ENCODE measurements at places on chromosomes 11 and 22. TPM values are rescaled to one million over a fixed set of nuclear protein-coding genes. Genes with fewer than 3 reads are reported as not detected.

Gene SIK2
- total RNA-seq: 21.5 TPM

Gene CCDC87
- total RNA-seq: 0.74 TPM

Gene KMT2A
- total RNA-seq: 32.7 TPM

Gene GDPD4
- not detected for total RNA-seq

Gene UPK3A
- total RNA-seq: not detected

Gene CD248
- 22.9 TPM for total RNA-seq

Gene C11orf16
- total RNA-seq: not detected

- no peak for DNase-seq
Measured at GRCh38 chr11:7903940-7904339, 27.1 kb downstream of the OR10A6 start.

- DNase-seq: no peak
Measured at GRCh38 chr22:45961679-45962433, 15.1 kb downstream of the WNT7B start.

GRCh38 chr22:39745789-39746188 lies 147.8 kb downstream of the ENTHD1 start:
- no peak for DNase-seq

GRCh38 chr11:61062181-61062930 lies 39.9 kb upstream of the CD5 start:
- DNase-seq: no peak

GRCh38 chr22:43555561-43556515 lies 144.0 kb downstream of the MPPED1 start:
- DNase-seq: no peak

GRCh38 chr22:25012741-25013143 lies 60.2 kb downstream of the KIAA1671 start:
- no peak for DNase-seq

DNA sequence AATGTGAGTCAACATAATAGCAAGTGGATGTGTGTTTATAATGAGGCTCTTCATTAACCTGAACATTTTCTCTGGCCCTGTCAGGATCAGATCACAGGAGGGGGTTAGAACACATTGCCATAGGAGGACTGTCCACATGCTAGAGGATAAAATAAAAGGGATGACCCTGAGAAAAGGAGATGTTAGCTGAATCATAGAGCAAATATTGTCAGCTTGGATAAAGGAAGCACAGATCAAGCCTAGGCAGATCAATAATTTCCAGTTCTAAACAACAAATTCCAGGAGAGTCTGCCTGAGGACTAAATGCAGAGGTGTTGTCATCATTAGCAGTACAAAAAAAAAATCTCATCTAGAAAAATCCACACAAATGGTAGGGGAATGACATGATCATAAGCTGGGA lies 337.9 kb downstream of the LRRC4C start:
- DNase-seq: no peak

DNA sequence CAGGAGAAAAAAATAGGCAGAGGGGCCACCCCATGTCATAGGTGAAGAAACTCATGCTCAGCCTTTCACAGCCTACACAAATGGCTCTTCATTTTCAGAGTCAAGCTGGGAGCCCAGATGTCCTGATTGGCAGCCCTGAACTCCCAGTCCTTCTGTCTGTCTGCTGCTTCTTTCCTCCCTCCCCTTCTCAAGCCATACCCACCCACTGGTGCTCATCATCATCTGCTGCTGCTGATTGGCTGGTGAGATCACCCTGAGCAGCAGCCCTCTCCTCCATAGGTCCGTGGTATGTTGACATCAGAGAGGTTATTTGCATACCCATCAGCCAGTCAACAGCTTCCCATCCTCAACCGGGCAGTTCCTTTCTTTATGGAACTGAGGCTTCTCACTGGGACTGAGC lies 46.1 kb upstream of the PRDM11 start:
- no peak for DNase-seq

GRCh38 chr22:48282804-48283203 lies 1520.4 kb downstream of the TBC1D22A start:
- no peak for DNase-seq

DNA sequence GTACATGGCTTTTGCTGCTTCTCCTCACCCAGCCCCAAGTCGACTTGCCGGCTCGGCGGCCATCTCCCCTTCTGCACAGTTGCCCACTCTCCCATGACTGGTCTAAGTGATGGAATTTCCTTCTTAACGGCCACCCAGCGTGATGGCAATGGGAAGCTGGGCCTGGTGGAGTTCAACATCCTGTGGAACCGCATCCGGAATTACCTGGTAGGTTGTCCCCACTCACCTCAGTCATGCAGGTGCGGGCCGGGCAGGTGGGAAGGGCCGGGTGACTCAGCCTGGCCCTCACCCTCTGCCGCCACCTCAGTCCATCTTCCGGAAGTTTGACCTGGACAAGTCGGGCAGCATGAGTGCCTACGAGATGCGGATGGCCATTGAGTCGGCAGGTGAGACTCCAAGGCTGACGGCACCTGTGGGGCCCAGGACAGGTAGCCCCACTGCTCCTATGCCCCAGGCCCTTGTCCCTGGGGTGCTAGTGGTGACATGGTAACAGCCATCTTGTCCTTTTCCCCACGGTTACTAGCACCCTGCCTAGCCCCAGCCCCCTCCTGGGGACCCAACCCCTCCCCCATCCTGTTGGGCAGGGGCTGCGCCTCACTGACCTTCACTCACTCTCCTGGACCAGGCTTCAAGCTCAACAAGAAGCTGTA lies 28.1 kb downstream of the CAPN1 start:
- no peak for DNase-seq

GRCh38 chr11:125228993-125229392 lies 64.4 kb downstream of the PKNOX2 start:
- DNase-seq: no peak

- no peak for DNase-seq
Measured at GRCh38 chr11:46450846-46451477, 59.4 kb upstream of the CHRM4 start.

DNA sequence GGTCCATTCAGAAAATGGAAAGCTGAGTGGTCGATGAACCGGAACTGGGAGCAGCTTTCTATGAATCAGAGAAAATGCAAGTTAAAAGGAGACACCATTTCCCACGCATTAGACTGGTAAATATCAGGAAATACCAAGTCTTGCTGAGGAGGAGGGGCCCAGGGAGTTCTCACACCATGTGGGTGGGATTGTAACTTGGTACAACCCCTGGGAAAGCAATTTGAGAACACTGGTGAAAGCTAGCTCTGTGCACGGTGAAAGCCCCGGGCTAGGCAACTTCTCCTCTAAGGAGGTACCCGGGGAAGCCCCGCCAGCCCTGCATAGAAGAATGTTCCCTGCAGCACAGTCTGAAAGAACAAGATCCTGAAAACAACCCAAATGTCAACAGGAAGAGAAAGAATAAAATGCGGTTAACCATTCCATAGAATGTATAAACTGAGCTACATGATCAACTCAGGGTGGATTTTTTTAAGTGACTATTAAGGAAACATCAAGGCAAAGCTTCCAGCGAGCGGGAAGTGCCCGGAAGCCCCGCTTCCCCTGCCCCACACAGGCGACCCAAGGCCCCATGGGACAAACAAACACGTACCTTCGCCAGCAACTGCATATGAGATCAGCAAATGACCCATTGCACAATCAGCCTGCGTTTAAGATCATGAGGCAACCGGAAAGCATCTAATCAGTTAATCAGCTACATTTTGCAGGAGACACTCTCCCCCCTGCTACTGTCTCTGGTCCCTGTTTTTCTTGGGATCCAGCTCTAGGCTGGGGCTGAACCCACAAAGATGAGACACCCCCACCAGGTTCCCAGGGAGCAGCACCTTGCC lies 11.3 kb downstream of the SHANK2 start:
- no peak for DNase-seq

GRCh38 chr11:16226245-16226644 lies 130.1 kb downstream of the SOX6 start:
- peak; percentile 34 for DNase-seq

DNA sequence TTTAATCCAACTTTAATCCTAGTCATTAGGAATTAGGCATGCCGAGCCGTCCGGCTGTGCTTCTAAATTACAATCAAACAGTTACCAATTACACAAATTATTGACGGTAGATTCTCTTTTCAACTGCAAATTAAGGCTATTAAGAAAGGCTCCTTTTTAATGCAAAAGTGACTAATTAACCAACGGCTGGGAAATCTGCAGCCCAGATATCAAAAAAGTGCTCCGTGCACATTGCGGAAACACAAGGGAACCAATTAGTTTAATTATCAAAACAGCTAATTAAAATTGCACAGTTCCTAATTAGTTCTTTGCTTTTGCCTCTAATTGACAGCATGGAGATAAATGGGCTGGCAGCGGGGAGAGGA lies 19.4 kb upstream of the LMO1 start:
- no peak for DNase-seq

DNA sequence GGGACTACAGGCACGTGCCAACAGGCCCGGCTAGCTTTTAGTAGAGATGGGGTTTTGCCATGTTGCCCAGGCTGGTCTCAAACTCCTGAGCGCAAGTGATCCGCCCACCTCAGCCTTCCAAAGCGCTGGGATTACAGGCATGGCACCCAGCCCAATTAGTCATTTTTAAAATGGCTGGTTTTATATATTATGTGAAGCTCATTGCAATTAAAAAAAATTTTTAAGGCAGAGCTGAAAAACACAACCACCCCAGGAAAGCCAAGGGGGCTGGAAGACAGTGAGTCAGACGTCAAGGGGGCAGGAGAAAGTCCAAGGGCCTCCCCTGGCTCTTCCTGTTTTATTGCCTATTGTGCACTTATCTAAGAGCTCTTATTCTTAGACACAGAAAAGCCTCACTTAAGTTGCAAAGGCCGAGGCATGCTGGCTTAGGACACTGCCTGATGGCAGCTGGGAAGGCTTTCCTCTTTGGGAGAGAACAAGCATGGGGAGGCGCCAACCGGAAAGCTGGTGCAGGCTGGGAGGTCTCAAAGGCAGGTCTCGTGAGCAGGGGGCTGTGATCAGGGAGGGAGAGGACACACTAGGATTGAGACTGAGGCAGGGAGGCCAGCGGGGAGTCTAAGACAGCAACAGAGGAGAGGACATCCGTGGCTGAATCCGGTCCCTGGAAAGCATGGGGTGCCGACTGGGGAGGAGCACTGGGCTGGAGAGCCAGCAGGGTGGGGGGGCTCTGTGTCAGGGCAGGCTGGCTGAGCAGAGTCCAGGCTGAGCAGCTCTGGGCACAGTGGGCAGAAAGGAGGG lies 11.1 kb upstream of the OSM start:
- peak; percentile 82 for DNase-seq

DNA sequence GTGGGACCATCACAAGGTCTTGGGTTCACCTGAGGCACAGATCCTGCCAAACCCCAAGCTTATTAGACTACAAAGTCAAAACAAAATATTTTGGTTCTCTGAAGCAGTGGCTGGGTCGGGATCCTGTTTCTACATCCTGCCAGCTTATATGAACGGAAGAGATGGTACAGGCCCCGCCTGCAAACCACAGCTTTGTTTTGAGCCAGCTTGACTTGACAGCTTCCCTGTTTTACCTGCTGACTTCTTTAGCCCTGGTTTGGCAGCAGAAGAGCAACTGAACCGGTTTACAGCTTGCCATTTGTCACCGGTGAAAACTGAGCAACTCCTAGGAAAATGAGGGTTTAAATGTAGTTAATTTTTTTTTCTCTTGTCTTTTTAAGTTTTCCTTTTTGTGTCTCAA lies 11.4 kb downstream of the PACS1 start:
- no peak for DNase-seq

- no peak for DNase-seq
Measured at GRCh38 chr11:40023724-40024123, 1435.7 kb downstream of the LRRC4C start.

DNA sequence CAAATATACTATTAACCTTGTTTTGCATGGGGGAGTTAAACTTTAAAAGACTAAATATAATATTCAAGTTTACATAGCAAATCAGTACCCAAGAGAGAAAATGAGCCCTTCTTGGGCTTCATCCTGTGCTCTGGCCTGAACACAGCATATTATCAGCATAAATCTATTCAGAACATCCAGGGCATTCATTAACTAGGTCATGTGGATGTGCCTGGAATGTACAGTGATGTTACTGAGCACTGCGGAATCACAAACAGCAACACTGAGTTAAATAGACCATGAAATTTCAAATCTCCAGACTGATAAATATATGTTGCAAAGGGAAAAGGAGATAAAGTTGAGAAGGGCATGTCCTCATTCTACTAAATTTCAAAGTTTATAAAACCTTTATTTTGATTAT lies 426.4 kb downstream of the AASDHPPT start:
- no peak for DNase-seq

DNA sequence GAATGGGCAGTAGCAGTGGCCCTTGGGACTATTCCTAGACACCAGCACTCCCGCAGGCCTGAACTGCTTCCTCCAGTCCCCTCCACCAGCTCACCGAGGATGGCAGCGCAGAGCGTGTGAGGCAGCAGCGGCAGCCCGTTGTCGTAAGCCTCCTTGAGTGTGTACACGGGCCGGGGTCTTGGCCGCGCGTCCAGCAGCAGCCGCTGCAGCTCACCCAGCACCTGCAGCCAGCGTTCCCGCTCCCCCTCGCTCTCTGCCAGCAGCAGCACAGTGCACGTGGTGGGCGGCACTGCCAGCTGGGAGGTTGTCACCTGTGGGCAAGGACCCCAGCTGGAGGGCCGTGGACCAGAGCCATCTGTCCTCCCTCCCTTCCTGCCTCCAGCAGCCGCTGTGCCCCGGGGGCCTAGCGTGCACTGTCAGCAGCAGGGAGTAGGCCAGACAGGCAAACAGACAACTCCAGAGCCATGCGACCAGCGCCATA lies 13.0 kb downstream of the CDC42BPG start:
- no peak for DNase-seq

DNA sequence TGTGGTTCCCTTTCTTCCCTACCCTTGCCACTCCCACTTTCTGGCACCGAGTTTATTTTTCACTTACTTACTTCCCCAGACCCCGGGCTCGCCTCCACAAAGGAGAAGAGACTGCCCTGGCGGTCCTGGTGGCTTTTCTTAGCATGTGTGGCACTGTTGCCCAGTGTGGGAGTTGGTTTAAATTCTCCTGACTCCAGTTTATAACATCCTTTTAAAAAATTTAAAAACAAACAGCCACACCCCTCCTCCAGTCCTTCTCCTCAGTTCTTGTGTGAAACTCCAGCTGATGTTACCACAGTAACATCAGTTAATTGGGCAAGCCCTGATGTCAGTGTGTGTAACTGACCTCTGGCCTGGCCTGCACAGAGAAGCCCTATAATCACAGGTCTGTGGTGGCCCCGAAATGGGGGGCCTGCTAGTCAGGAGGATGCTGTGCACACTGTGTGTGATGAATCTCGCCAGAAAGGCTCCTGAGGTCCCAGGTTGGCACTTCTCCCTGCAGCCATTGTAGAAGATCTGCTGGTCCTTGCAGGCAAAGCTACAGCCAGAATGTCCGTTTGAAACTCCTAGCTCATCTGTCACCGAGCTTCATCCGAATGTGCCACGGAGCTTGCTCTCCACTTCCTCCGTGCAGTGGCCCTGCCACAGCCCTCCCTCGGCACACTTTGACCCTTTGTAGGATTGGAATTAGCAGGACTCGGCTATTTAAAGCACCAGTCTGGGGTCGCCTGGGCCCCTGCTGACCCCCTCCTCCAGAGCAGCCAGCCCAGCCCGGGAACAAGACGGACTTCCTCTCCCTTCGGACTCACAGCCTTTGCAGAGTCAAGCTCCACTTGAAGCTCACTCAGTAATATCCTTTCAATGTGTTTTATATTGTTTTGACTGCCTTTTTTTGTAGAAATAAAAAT lies 7.6 kb downstream of the YDJC start:
- no peak for DNase-seq

Measured in right cardiac atrium (tissue), 5 donors.